ENCODE measurements at places on chromosomes 4 and X.
A peak's percentile ranks its signal among the peaks of the same experiment; 100 is the strongest.

DNA sequence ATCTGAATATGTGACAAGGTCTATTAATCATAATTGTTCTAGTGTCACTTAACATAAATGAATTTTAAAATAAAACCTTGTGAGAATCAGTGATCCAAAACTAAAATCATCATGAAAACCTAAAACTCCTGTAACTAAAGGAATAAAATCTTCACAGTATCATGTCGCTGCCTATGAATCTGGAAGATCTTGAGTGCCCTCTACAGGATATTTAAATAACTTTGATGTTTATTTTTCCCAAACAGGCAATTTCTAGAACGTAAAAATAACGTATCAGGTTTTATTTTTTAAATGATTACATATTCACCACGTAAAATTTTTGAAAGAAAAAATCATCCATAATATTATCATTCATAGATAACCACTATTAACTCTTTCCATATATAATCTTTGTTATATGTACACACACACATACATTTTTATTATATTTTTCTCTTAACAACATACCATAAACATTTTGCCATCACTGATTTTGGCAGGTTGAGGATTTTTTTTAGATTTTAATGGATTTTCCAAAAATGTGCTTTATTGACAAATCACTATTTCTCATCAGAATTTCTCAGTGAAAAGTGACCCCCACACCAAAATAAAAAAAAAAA, 79.6 kb downstream of the COMMD8 start:
- DNase-seq = no peak

- DNase-seq = no peak
Measured at GRCh38 chrX:66684196-66684595, 45.3 kb upstream of the EDA2R start.

GRCh38 chr4:80072744-80073472, at the start of gene ANTXR2:
Gene ANTXR2, minus strand, starts transcription at chr4:80073229. Its CDS starts 669 bp downstream, at chr4:80072560.
- DNase-seq = peak; percentile 59

DNA sequence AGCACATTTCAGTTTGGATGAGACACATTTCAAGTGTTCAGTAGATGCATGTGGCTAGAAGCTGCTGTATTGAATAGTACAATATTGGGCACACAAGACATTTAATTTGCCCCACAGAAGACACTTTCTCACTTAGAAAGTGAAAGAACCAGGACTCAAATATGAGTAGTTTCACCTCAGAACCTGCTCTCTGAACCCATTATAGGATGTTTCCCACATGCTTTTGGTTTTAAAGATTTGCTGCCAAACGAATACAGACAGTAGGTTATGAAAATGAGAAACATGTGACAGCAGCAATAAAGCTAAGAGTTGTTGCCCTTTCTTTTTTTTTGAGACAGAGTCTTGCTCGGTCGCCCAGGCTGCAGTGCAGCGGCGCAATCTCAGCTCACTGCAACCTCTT, 32.3 kb downstream of the C4orf54 start:
- DNase-seq = no peak

GRCh38 chrX:76407795-76408194, 19.7 kb upstream of the MAGEE1 start:
- DNase-seq = no peak

- DNase-seq = no peak
Measured at GRCh38 chr4:154707877-154708276, 35.9 kb upstream of the LRAT start.

GRCh38 chr4:128608006-128608405, 201.5 kb upstream of the JADE1 start:
- DNase-seq = no peak

- DNase-seq = no peak
Measured at GRCh38 chr4:152666946-152667345, 12.9 kb downstream of the TMEM154 start.

DNA sequence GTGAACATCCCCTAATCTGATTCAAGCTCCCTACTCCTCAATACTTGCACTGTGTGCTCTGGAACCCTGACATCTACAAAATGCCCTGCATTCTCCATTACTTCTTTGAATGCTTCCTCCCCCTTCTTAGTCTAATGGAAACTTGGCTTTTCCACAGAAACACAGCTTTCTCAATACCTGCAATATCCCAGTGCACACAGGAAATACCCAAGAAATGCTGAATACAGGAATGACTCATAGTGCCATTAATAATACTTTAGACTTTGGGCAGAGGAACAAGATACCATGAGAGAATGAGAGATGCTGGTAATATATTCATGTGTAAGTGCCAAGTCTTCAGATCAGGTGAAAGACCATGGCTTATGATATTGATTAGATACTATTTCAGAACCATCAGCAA, 5.6 kb downstream of the QRFPR start:
- no peak for DNase-seq

- peak; percentile 56 for DNase-seq
Measured at GRCh38 chrX:153925739-153926551, at the start of gene ARHGAP4. Gene ARHGAP4, minus strand, starts transcription at chrX:153926264. Its CDS starts 62 bp downstream, at chrX:153926202.

DNA sequence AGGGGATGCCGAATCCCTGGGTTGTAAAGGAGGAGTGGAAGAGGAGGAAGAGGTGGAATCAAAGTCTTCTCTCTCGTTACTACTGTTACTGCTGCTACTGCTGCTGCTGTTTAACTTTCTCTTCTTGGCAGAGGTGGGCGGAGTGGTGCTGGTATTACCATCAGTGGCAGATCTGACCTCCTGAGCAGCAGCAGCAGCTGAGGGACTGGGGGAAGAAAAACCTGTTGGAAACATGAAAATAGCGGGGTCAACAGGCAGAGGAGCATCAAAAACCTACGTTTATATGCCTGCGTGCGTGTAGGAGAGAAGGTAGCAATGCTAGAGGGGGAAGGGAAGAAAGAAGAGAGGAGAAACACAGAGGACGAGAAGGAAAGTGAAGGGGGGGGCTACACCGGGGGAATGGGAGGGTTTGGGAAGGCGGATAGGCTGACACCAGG, 339 bp downstream of the CUL4B start:
- DNase-seq = no peak

DNA sequence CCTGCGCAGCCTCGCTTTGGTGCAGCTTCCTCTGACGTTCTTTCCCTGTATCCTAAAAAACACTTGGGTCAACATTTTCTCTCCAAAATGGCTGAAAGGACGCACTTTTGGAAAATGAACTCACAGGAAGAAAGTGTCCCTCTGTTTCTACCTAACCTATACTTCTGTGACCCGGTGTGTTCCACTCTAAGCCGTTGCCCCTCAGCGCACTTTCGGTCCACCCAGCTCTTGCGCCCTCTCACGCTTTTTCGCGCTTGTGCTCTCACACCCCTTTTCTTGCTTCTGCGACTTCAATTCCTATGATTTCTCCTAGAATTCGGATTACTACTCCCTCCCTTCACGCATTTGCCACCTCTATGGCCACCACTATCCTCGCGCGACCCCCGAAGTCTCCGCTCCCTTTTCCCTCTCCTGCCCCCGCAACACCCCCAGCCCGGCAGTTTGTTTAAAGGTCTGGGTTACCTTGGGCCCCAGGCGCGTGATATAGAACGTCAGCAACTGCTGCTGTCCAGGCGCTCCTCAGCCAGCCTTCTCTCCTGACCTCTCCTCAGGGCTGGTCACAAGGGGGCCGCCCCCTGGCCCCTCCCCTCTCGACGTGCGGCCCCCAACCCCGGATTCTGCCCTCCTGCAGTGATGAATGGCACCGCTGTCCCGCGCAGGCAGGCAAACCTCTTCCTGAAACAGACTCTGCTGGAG, at the start of gene USP51:
USP51 (minus strand) TSS at position 535 of the 696 bp plus-strand sequence. CDS start 909 bp downstream, outside the sequence.
- no peak for DNase-seq

DNA sequence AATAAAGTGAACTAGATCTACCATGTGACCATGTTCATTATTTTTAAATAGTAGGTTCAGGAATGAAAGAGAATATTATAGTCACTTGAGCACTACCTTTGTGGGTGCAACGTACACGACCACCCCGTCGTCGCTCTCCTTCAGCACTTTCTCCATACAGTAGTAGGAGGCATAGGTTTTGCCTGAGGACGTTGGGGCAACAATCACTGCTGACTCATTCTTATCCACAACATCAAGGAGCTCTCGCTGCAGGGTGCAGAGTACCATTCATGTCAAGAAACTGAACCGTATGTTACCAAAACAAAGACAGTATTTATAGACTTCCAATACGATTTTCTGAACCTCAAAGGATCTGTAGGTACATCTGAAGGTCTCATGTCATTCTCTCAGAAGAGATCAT, 44.7 kb downstream of the DDX60 start:
- no peak for DNase-seq

DNA sequence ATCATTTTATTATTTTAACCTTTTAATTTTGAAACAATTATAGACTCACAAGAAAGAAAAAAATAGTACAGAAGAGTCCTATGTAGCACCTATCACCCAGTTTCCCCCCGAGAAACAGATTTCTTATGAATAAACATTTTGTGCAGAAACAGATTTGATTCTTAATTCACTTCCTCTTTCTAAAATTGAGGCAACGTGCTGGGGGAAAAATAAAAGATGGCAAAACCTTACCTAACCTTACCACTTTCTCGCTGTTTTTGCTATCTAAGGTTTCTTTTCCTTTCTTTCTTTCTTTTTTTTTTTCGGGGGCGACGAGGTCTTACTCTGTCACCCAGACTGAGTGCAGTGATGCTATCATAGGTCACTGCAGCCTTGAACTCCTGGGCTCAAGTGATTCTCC, 4.3 kb upstream of the CLNK start:
- DNase-seq = no peak

DNA sequence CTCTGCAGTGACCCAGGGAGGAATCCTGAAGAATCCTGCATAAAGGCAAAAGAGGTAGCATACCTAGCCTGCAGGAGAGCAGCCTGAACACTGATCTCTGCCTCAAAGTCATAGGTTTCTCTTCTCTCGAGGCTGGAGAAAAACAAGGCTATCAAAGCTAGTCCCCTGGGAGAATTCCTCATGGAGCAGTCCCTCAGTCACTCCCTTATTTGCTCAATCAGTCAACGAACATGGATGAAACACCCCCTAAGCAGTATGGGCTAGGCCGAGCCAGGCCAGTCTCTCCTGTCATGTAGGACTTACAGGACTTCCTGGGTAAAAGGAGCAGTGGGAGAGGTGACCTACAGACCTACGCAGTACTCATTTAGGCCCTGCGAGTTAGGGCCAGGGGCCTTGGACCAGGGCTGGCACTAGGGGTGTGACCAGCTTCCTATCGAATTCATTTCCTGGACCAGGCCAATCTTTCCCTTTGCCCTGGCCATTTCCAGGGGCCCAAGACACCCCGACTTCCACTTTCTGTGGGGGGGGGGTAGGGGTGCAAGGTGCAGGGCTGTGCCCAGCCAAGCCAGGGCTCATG, 164.1 kb downstream of the EFNB1 start:
- no peak for DNase-seq

GRCh38 chr4:7107166-7107905, 39.5 kb upstream of the GRPEL1 start:
- no peak for DNase-seq

GRCh38 chr4:87427518-87427868, 5.1 kb downstream of the NUDT9 start:
- DNase-seq = no peak

DNA sequence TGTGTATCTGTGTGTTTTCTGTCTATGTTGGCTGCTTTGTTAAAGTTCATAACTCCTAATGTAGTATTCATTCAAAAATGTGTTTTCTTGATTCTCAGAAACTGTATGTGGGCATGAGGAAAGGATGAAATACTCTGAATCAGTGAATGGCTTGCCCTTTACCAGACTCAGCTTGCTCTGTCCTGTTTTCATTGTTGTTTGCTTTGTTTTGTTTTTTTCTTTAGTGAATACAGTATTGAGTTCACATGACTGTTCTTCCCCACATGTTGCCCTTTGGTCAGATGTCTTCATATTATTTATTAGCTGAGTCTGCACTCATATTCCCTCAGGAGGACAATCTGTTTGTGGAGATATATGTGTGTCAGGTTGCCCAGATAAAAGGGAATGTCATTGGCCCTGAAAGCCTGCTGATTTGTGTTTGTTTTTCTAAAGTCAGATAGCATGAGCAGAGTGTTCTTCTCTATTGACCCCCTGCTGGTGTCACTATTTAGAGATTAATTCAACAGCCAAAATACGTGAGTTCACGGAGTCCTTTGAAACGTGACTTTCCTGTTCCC, 1184.4 kb downstream of the RPA4 start:
- DNase-seq = no peak

- no peak for DNase-seq
Measured at GRCh38 chr4:75666299-75666698, 6.9 kb downstream of the G3BP2 start.

GRCh38 chr4:5012244-5012898, 6.9 kb downstream of the CYTL1 start:
- DNase-seq = no peak

DNA sequence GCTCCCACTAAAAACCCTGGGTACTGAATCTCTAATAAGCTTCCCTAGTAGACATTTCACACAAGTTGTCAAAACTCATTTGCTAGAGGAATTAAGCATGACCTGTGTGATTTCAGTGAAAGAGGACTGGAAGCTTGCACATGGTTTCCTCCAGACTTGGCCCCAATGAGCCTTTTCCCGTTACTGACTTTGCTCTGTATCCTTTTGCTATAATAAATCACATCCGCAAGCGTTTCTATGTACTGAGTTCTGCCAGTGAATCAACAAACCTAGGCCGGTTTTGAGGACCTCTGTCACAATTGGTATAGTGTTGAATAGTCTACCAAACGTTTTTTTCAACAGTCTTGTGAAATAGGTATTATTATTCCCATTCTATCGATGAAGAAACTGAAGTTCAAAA, 8.2 kb downstream of the ATP11C start:
- no peak for DNase-seq

DNA sequence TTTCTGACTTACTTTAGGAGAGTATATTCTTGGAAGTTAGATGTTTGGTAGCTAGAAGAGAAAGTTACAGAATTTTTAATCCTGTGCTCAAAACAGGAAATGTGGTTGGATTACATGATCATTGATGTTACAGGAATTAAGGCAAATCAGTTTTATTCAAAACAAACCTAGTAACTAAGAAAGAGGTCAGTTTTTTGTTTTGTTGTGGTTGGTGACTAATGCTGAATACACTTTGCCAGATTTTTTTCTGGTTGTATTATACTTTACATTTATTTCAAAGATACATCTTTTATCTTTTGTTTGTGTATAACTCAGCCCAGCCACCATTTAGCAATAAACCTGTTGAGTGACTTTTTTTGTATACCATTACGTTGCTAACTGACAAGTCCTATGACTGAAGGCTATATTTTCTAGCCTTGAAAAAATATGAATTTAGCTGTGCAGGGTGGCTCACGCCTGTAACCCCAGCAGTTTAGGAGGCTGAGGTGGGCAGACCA, 116.7 kb downstream of the KLHL8 start:
- DNase-seq = no peak

GRCh38 chr4:161287678-161288352, 876.0 kb downstream of the FSTL5 start:
- no peak for DNase-seq
